IPS DF 6.9 (cell line): ENCODE measurements at places on chromosomes 16 and 17.

- DNase-seq = no peak
Measured at GRCh38 chr16:58128181-58128631, 975 bp downstream of the CFAP20 start.

DNA sequence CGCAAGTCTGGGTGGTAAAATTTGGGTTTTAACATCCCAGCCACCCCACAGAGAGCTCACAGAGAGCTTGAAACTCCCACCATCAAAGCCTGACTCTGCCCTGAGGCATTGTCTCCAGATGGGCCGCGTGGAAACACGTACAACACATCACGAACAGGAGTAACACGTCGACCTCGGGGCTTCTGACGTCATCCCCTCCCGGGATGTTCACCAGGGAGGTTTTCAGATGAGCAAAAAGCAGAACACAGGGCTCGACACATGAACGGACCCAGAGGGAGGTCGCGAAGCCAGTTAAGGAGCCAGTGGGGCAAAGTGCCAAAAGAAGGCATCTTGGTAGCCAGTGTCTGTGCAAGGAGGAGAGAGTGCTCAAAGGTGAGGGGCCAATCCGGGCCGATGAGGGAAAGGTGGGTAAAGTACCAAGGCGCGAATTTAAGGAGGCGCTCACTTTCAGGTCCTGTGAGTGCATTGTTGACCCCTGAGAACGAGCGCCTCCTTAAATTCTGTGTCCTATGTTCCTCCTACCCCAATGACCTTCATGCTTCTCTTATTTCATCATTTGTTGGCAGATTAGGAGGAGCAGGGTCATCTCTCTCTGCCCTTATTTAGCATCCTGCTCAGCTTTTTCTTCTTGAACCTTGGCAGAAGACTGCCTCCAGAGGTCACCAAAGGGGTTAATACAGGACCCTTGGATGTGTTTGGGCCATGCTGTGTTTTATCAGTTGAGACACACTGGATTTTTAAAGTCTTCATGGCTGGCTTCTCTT lies 5.6 kb downstream of the RCVRN start:
- no peak for DNase-seq

DNA sequence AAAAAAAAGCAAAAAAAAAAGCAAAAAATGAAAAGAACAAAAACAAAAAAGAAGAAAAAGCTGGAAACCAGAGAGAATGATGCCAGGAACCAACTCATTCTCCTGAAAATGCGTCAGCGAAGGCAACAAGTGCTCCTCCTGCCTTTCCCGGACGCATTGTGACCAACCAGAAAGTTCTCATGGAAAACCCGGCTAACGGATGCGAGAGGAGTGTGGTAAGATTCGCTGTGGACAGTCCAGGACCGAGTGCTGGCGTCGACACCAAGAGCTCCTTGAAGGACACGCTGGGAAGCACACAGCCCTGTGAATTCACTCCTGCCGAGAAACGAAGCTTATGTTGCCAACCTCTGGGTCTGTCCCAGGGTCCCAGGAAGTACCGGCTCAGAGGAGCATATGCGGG lies 43.4 kb downstream of the METRNL start:
- DNase-seq = no peak

DNA sequence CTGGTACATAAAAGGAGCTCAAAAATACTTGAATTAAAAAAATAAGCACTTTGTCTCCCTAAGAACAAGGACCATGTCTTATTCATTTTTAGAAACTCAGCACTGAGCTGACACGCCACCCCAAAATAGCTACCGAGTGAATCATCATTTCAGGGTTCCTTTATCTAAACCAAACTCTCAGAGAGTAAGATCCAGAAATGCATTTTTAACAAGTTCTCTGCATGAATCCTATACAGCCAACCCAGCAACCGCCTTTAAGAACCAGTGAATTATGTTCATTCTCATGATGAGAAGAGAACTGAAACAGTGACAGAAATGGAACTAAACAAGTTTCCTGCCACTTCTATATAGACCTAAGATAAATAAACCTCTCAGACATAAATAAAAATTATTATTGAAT lies 8.7 kb downstream of the C16orf87 start:
- DNase-seq = no peak

- no peak for DNase-seq
Measured at GRCh38 chr16:84663433-84664101, 15.3 kb downstream of the KLHL36 start.

DNA sequence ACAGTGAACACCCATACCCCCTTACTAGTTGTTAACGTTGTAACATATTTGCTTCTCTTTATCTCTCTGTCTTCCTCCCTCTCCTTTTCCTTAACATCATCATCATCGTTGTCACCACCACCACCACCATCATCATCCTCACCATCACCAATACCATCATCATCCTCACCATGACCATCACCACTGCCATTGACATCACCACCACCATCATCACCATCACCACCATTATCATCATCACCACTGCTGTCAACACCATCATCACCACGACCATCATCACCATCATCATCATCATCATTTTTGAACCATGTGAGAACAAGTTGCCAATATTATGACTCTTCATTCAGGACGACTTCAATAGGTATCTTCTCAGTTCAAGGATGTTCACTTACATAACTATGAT lies 35.5 kb downstream of the SHISA6 start:
- DNase-seq = no peak

DNA sequence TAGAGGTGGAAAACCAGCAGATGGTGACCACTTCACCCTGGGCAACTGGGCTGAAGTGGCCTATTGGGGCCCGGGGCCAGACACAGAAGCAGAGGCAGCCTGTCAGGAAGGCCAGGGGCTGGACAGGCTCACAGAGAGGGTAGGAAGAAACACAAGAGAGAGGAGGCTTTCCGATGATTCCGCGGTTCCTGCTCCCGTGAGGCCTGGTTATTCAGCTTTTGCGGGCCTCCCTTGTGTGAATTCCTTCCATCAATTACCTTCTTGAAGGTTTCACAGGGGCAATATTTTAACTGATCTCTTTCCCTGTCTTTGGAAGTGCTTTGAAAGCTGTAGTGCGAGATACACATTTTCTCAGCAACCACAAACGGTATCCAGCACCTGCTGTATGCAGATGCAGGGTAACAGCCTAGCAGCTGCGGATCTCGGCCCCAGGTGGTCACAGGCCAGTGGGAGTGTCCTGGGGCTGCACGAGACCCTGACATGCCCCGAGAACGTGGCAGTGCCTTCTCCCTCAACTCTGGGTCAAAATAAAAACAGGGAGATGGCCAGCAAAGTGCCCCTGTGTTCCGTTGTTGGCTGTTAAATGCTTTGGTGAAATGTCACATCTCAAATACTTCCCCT lies 11.6 kb upstream of the CMIP start:
- no peak for DNase-seq

- DNase-seq = no peak
Measured at GRCh38 chr17:11178581-11178980, 62.4 kb upstream of the SHISA6 start.

- peak; percentile 70 for DNase-seq
Measured at GRCh38 chr16:26963109-26963508, 103.6 kb upstream of the C16orf82 start.

DNA sequence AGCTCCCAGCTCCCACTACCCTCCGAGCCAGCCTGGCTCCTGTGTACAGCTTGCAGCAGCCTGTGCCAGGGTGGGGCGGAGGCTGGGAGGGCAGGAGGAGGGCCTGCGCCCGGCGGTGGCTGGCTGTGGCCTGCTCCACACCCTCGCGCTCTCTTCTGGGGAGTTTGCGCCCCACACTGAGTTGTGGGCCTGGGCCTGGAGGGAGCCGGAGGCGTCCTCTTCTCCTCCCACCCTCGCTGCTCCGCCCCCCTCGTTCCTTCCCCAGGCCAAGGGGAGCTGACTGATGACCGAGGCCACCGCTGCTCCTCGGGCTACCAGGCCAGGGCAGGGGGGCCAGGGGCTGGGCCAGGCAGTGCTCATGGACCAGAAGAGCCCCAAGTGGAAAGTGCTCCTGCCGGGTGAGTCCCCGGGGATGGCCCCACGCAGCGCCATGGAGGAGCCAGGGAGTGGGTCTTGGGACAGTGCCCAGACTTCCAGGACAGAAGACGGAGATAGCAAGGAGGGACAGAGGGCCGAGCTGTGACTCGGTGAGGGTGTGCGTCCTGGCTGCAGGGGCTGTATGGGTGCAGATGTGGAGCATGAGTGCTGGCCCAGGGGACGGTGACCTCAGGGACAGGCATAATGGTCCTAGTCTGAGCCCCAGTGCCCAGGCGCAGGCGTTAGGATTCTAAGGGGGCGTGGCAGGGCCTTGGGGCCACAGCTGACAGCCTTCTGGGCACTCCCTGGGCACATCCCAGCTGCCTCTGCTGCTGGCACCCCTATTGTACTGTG lies 242.1 kb upstream of the GSE1 start:
- no peak for DNase-seq

DNA sequence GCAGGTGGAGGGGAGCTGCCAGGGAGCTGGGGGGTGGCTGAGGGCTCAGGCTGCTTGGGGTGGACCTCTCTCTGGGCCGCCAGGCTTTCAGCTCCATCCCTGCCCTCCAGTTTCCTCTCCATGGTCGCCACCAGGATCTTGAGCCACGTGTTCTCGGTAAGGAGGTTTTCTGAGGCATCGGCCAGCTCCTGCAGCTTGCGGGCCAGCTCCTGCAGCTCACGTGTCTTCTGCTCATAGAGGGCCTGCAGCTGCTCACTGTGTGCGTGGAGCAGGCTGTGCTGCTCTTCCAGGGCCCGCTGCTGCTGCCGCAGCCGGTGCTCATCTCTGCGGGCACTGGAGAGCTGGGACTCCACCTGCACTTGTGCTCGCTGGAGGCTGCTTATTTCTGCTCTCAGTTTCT lies 11.0 kb downstream of the SNN start:
- DNase-seq = no peak

DNA sequence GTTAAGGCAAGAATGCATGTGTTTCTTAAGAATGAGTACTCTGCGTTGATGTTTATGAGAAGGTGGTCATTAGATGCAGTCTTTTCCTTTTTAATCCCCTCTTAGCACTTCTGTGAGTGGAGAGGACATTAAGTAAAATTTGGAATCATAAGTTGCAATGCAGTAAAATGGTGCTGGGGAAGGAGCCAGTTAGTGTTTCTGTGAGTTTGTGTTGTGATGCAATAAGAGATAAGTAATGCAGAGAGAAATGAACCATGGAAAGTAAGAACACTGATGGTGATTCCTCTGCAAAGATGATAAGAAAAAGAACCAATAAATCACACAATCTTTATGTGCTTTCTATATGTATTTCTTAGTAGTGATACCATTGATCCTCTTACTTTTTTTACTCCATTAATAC lies 20.0 kb downstream of the ABHD15 start:
- DNase-seq = no peak

GRCh38 chr16:55765161-55765560 lies 67.7 kb downstream of the CES1 start:
- DNase-seq = no peak

DNA sequence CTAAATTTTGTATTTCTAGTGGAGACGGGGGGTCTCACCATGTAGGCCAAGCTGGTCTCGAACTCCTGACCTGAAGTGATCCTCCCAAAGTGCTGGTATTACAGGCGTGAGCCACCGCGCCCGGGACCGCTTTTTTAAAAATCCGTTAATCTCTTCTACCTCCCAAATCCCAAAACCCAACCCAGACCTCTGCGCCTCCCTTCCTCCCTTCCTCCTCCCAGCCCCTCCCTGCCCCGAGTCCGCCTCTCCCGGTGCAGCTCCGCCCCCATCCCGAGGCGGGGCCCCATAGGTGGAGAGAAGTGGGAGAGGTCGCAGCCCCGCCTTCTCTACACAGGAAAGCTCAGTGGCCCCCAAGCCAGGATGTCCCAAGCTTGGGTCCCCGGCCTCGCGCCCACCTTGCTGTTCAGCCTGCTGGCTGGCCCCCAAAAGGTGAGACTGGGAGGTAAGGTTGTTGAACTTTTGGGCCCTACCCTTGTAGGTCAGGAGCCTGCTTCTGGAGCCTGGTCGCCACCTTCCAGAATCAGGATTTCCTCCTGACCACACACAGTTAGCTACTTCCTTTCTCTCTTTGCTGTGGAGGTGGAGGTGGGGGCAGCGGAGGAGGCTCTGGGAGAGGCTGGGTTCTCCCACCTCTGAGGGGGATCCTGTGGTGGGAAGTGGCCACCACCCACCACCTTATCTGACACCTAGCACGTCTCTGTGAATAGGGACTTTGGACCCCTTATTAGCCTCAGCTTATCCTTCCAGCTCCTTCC lies at the start of gene TMEM92:
Gene TMEM92, plus strand, starts transcription at position 325 of the 755 bp plus-strand sequence. Its CDS starts 36 bp downstream, at position 361.
- DNase-seq = peak; percentile 63

DNA sequence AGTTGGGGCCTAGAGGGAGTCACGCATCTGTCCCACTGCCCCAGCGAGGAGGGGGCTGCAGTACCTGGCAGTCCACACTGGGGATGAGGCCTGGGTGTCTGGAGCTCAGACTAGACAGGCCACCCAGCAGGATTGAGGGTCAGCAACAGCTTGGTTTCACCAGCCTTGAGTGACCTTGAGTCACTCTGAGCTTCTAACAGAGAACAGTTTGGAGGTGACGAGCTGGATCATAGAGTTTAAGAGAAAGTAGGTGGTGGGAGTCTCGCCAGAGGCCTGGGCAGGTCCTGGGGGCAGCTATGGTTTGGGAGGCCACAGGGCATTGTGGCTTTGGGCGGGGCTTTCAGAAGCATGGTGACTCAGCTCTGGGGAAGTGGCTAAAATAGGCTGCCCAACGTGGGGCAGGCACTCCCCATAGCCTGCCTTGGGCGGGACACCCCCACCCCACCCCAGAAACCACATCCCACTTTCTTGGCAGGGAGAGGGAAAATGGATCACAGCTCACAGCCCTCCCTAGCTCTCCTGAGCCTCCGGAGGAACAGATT lies 20.5 kb downstream of the CDC42EP4 start:
- DNase-seq = no peak

DNA sequence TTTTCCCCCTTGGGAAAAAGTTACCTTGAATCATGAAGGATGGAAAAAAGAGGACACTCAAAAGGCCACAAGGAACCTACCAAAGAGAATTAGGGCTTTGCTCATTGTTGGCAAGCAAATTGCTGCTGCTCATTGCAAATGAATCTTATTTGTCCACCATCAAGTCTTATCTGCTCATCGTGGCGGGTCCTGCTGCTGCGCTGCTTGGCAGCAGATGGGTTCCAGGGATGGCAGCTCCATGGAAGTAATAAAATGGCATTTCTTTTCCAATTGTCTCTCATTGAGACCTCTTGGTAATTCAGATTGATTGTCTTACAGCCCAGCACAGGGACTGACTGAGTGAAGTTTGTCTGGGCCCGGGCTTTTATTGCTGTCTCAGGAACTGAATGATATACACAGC lies 118.7 kb downstream of the MRM1 start:
- DNase-seq = no peak

DNA sequence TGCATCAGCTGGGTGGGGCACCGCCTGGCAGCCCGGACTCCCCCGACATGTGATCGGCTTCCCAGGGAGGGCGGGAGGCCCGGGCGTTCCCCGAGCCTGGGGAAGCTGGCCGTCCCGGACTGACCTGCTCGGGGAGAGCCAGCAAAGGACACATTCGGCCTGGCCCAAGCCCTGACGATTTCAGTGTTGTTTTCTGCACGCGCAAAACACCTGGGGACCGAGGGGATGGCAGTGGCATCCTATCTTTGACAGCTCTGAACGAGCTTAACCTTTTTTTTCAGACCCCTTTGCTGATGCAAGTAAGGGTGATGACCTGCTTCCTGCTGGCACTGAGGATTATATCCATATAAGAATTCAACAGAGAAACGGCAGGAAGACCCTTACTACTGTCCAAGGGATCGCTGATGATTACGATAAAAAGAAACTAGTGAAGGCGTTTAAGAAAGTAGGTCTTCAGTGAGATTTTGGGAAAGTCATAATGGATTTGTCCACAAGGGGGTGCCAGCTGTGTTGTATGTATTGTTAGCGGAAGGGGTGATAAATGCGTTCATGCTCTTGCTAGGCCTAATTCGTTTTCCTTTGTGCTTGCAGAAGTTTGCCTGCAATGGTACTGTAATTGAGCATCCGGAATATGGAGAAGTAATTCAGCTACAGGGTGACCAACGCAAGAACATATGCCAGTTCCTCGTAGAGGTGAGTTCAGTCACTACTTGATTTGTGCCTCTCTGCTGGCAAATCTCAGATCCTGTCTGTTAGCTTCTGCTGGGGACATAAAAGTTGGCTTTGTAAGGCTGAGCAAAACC lies 1.0 kb downstream of the EIF1 start:
- DNase-seq = no peak
